ENCODE measurements at places on chromosomes 3 and 15.
A peak's percentile ranks its signal among the peaks of the same experiment; 100 is the strongest.

DNA sequence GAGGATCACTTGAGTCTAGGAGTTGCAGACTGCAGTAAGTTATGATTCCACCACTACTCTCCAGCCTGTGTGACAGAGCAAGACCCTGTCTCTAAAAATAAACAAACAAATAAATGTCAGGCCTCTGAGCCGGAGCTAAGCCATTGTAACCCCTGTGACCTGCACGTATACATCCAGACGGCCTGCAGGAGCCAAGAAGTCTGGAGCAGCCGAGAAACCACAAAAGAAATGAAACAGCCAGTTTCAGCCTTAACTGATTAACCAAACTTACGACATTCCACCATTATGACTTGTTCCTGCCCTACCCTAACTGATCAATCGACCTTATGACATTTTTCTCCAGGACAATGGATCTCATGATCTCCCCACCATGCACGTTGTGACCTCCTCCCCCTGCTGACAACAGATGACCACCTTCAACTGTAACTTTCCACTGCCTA lies 32.5 kb upstream of the ZKSCAN7 start:
- DNase-seq, result no peak

DNA sequence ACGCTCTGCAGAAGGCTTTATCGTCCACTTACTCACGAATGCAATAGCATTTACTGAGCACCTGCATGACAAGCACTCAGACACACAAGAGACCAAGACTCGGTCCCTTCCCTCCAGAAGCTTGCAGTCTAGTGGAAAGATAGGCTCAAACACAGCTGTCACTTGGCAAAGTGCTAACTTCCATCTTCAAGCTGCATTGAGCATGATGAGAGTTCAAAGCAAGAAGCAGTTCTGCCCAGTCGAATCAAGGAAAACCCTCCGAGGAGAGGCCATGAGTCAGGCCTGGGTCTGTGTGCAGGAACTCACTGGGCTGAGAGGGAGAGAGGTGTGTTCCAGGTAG lies 51.5 kb downstream of the C3orf20 start:
- peak; percentile 20 for DNase-seq

DNA sequence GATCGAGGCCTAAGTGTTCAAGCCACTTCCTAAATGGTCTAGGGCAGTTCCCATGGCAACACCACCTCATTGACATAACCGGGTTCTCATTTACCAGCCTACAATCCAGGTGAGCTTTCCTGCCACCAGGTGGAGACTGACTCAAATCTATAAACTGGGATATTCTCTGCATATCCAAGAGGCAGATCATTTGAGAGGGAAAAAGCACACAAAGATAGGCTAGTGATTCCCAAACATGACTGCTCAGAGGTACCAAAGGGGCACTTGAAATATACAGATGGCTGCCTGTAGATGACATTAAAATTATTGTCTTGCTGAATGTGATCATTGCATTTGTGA lies 141.3 kb upstream of the PROK2 start:
- DNase-seq, result no peak

- DNase-seq, result no peak
Observed at GRCh38 chr3:67382536-67382935, 271.9 kb downstream of the SUCLG2 start.

DNA sequence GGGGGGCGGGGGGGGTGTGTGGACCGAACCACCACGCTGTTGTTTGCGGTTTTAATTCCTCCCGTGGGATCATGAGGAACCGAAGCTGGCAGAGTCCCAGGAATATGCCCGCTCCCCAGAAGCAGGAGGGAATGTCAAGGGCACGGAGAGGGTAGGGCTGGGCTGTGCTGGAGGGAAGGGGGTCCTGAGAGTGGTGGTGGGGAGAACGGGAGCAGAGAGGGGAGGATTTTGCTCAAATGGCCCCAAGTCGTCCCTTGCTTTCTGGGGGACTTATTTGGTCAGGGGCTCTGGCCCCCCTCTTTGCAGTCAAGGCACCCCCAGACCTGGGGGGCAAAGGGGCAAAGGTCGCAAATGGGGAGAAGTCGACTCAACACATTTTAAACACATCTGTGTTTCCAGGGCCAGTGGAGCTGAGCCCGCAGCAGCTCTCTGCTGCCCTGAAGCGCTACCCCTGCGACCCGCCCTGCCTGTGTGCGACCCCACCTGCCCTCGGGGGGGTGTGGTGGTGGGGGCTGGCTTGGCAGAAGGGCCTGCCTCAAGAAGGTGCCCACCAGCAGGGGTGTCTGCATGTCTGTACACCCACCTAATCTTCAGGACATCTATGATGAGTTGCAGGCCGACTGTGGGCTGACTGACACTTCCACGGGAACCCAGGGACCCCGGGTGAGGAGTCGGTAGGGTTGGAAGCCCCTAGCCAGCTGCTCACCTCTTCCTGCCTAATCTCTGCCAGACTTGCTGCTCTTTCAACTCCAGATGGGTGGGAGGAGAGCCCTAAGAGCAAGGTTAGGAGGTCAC lies 602 bp upstream of the ATP2B2 start:
- no peak for DNase-seq

All from right hindlimb (tissue), 1 donor.